ENCODE measurements at places on chromosomes 11 and 22. TPM values are rescaled to one million over a fixed set of nuclear protein-coding genes. Genes with fewer than 3 reads are reported as not detected.

The CARD16 gene
- total RNA-seq, result 2.4 TPM

The GNAZ gene
- total RNA-seq, result under 0.01 TPM

The OR52N2 gene
- not detected for total RNA-seq

The PLXNB2 gene
- total RNA-seq, result 138 TPM

The KCNK7 gene
- 4.1 TPM for total RNA-seq

The NRIP3 gene
- 2.2 TPM for total RNA-seq
